CD4-positive, alpha-beta T cell treated with Interleukin-21 for 1 hour (primary cell): ENCODE measurements at places on chromosomes 7 and 10.

DNA sequence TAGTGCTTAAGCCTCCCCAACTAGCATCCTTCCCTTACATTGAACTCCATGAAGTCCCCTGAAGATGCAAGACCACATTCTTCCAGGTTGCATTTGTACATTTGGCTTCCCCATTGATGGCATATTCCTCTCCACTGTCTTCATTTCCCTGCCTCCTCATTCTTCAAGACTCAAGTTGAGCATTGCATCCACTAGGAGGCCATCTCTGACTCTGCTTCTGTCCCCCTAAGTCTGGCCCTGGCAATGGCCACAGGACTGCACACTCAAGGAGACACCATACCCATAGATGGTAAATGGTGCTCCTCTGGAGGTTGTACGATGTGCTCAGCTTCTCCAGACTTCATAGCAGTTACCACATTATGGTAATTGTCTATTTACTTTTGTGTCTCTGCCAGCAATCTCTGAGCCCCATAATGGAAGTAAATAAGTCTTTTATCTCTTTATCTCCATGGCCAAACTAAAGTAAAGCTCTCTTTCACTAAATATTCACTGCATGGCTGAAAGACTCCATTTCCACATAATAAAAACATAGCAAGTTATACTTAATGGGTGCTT, 112.6 kb downstream of the PTPRZ1 start:
- DNase-seq: no peak

DNA sequence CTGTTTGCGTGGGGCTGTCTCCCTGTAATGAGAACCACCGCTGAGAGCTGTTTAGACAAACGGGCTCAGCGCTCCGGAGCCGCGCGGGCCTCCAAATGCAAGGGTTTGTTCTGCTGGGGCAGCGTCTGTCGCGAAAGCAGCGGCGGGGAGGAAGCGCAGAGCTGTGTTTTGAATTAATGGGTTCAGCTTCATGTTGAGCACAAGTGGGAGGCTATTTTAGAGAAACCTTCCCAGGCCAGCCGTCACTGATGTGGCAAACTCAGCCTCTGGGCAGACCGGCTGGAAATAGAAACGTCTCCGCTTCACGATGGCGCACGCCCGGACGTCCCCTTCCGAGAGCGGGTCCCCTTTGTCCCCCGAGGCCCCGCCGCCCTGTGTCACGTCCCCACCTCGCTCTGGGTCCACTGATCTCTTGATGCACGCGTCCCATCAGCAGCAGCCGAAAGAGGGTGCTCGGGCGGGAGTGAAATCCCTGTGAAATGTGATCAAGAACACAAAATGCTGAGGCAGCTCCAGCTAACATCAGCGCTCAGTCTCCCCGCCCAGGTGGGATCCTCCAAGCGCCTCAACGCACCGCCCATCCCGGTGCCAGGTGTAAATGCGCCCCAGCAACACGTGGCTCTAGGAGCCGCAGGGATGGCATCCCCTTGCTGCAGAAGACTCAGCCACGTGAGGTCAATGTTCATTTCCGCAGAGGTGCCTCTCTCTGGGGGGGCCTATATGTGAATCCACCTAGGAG, 44.9 kb downstream of the BAMBI start:
- DNase-seq: no peak

DNA sequence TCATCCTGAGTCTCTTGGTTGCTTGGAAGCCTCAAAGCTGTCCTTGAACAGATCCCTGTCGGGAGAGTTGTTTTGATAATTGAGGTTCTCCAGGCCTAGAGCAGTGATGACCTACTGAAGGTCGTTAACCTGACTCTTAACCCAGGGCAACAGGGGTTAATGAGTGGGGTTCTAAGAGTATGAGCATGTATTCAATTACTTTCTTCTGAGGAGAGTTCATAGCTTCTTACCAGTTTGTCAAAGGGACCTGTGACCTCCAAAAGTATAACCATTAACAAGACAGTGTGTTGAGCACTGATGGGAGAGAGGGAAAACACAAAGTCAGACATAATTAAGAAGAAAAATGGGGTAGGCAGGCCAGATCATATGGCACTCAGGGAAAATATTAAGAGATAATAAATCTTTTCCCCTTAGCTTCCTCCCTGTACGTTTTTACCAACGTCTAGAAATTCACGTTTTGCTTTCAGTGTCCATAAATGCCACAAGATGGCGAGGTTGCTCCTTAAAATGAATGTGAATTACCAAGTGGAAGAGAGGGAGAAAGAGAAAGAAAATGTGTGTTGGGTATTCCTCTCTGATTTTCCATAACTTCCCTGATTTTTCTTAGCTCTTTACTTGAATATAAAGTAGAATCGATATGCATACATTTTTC, 97.6 kb downstream of the SUGCT start:
- DNase-seq: no peak

DNA sequence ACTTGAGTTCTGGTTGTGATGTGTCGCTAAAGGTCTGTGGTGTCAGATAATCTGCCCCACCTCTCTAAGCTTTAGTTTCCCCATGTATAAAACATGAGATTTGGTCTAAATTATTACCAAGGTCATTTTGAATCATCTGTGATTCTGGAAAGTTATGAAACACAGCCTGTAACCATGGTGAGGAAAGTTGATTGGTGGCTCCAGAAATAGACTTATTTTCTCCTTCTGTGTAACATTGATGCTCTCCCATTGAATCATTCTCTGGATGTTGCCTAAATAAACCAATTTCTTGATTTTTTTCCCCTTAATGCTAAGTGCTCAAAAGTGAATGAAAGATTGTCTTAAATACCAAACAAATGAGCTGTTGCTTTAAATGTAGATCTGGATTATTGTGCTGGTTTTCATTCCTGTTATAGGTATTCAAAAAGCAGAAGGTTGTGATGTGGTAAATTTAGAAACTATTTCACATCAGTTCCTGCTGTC, 30.0 kb upstream of the PCGF5 start:
- no peak for DNase-seq

GRCh38 chr10:112526139-112526538, 79.1 kb downstream of the VTI1A start:
- DNase-seq: no peak

GRCh38 chr7:1240517-1241257, 8.0 kb downstream of the UNCX start:
- DNase-seq: no peak

GRCh38 chr7:137798073-137798763, 48.6 kb downstream of the DGKI start:
- DNase-seq: no peak

- no peak for DNase-seq
Measured at GRCh38 chr10:30058570-30059132, 735 bp downstream of the JCAD start.

DNA sequence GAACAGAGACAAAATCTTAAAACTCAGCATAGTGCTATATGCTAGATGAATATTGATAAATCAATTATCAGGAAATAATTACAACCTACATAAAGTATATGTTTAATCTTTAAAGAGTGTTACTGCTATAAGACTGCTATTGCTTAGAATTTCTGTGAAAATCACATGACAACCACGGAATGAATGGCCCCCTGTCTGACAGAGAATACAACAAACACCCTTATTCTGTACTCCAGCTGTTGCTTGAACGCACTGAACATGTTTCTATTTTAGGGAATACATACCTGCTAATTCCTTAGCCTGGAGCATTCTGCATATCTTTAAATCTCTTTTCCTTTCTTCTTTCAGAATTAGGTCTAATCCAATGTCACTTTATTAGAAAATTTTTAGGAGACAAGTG, 452.4 kb upstream of the PHF14 start:
- DNase-seq: no peak

GRCh38 chr10:99369551-99369950, 40.4 kb downstream of the CNNM1 start:
- no peak for DNase-seq

DNA sequence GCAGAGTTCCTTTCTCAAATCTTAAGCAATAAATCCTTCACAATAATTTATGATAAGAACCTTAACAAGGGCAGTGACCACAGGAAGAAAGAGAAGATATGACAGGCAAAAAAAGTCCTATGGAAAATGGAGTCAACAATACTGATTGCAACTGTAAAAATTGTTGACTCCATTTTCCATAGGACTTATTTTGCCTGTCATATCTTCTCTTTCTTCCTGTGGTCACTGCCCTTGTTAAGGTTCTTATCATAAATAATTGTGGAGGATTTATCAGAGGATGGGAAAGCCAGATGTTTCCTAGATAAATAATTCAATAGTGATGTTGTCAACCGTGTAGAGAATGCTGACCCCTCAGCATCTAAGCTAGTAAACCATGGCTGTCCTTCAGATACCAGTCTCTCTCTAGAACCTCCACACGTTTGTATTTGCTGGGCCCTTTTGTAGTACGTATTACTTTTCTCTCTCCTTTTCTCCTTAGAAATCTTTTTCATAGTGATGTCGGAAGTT, 172.6 kb upstream of the BET1 start:
- DNase-seq: no peak

DNA sequence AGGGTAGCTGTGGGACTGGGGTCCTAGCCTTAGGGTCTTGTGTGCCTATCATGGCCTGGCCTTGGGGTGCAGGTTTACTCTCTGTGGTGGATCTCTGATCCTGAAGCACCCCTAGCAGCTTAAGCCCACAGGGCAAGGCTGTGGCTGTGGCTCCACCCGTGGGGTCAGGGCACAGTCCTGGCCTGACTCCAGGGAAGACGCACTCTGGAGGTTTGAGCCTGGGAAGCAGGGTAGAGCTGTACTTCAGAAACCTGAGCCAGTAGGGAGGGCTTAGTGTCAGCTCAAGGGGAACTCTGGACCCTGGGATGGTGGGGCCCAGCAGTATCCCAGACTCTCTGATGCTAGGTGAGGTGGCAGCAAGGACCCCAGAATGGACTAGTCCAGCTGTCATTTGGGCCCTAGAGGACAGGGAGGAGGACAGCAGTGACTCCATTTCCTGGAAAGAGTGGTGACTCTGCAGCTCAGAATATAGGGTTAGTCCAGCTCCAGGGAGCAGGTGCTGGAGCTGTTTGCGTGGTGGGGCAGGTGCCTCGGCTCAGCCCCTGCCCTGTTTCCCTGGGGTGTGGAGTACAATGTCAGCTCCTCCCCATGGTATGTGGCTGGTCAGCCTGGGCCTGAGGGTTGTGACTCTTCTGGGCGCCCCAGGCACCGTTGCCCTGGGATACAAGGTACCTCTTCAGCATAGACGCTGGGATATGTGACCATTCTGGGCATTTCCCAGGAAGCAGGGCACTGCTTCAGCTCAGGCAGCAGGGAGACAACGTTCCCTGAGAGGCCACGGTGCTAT, 15.8 kb downstream of the GTPBP4 start:
- no peak for DNase-seq

DNA sequence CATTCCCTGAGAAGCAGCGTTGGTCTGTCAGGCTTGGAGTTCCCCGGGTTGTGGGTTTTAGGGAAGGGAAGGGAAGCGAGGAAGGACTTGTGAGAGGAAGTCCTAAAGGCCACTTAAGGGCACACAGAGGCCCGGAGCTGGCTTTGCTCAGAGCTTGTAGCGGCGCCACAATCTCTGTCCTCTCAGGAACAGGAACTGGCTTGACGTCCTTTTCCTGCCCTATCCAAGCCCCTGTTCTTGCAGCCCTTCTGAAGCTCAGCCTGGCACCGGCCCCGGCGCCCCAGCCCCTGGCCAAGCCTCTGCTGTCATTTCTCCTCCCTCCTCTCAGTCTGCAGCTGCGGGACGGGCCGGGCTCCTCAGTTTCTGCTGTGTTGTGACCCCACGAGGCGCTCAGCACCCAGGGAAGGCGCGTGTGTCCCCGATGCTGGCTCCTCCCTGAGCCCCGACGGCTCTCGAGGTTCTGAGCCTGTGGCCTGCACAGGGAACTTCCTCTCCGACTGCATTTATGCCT, at the start of gene GIMAP8:
TSS of gene GIMAP8 (plus strand) at position 140 of the 511 bp plus-strand sequence. CDS start 16,069 bp downstream, outside the sequence.
- peak; percentile 69 for DNase-seq

DNA sequence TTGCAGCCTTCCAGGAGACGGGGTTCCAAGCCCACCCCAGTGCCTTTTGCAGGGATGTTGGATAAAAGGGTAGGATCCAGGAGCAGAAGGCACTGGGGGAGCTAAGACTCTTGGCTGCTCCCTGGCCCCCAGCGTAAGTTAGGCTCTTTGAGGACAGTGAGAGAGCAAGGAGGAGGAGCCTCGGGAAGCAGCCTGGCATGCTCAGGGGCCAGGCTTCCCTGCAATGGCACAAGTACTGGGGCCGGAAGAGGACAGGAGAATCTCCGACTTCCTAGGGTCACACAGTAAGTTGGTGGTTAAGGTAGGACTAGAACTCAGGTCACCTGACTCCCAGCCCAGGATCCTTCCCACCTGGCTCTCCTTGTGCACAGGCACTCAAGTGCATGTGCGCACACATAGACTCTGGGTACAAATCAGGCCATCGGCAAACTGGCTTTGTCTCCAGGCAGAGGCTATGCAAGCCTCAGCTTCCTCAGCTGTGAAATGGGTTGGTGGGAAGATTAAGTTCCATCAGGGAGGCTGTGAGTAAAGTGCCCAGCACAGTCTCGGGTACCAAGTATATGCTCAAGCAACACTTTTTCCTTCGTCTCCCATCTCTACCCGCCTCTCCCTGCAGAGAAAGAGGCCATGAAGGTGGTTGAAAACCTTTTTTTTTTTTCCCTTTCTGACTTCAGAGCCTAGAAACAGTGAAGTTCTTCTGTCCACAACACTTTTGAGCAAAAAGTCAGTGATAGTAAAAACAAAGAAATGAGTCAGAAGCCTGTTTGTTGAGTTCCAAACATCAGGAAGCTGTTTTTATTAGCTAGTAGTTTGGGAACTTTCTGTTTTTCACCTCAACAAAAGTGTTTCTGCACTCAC, 79.1 kb downstream of the NEURL1 start:
- no peak for DNase-seq

DNA sequence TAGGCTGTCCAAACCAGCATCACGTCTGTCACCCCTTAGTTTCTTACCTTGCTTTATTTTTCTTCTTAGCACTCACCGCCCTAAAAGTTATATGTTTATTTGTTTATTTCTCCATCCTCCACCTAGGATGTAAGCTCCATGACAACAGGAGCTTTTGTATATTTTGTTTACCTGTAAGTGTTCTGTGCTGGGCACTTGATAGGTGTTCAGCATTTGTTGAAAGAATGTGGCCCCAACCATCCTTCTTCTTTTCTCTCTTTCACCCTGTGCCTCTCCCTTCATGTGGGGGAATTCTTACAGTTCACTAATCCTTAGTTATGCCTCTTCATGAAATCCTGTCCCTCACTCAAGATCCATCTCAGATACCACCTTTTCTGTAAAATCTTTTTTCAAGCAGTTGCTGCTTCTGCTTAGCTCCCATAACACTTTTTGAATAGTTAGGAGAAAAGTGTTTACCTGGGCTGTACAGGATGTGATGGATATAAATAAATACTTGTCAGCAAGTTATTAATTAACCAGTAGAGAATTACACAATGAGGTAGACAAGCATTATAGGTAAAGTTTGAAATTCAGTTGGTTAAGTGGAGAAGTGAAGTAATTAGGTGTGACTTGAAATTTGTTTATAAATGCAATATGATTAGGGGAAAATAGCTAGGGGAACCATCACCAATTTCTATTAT, 9.7 kb downstream of the AHR start:
- no peak for DNase-seq

GRCh38 chr7:129671266-129671665, 59.7 kb downstream of the NRF1 start:
- DNase-seq: no peak
